Stimulated activated CD8-positive, alpha-beta memory T cell treated with anti-CD3 and anti-CD28 coated beads, Interleukin-12 subunit alpha, Interleukin-12 subunit beta, amount 100 ng/mL, for 4 hours (primary cell): ENCODE measurements at places on chromosomes 1 and 21.

DNA sequence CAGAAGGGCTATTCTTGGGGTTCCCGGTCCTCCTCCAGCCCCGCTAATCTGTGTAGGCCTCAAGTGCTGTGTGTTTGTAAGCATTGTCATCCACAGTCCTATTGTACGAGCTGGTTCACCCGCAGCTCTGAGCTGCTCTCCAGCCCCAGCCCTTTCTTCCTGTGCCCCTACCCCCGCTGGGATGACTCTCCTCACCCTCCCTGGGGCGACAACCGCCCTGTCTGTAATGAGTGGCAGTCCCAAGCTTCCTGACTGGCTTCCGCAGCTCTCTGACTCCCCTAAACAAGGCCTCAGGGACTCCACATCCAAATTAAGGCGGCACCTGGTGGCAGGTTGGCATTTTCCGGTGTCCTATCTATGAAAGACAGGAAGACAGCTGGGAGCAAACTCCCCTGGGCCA, 45.8 kb downstream of the TFF3 start:
- no peak for DNase-seq

- DNase-seq: no peak
Observed at GRCh38 chr21:37700641-37701202, 215.5 kb downstream of the KCNJ6 start.

- no peak for DNase-seq
Observed at GRCh38 chr1:19423130-19423529, 62.2 kb downstream of the CAPZB start.

DNA sequence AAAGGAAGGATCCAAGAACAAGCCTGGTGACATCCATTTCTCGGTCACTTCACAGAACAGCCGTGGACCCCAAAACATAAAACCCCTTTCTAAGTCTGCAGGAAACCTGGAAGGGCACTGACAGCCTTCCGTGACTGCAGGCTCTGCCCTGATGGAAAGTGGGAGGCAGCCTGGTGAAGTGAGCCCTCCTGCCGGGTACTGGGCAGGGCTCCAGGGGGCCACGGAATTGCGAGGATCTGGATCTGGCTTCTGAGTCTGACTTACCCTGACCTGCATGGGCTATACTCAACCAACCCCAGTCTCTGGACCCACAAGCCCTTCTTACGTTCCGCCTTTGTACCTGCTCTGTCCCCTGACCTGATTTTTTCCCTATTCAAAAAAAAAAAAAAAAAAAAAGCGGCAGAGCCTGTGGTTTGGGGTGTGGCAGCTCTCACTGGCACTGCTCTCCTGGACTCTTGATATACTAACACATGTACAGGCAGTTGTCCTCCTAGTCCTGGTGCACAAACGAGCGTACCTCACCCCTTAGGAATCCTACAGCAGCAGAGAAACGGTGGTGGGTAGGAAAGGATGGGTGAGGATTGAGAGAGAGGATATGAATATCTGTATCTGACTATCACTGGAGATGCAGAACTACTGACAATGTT, 82.9 kb downstream of the BEND5 start:
- no peak for DNase-seq

DNA sequence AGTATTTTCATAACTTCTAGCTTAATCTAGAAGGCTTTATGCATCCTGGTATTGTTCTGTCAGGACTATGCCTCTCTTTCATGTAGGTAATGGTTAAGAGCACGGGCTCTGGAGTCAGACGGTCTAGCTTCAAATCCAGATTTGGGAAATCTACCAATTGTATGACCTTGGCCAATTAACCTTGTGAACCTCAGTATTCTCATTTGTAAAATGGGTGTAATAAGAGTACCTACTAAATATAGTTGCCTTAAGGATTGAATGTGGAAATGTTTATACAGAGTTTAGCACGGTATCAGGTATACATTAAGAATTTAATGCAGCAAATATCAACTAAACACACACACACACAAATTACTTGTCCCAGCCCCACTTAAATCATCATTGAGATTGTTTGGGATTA, 97.3 kb upstream of the RAB3GAP2 start:
- DNase-seq: no peak

GRCh38 chr1:226754793-226755533, 15.9 kb upstream of the ITPKB start:
- no peak for DNase-seq

DNA sequence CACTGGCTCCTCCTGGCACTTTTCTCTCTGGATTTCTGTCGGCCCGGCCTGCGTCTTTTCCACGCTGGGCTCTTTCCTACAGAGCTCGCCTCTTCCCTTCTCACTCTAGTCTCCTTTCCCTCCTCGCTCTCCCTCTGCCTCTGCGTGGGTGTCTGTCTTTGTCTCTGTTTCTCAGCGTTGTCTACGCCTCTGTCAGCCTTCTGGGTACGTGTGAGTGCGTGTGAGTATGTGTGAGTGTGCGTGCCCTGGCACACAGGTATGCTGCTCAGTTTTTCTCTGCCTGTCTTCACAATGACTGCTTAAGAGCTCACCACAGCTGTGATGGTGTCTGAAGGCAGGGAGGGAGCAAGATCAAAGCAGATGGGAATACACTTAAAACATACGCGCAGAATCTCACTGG, 77.7 kb downstream of the KIRREL1 start:
- no peak for DNase-seq

DNA sequence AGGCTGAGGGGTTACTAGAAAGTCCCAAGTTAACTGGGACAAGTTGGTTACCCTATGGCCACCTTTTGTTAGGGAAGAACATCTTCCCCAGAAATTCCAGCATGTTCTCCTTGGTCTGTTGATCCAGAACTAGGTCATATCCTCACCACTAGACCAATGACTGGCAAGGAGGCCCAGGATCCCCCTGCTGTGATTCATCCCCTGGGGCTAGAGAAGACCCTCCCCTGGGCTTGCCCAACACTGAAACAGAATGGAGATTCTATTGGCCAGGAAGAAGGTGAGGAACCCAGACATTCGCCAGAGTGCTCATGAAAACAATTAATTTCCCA, 90.1 kb upstream of the SIM2 start:
- no peak for DNase-seq

- no peak for DNase-seq
Observed at GRCh38 chr1:81699234-81699633, 101.5 kb upstream of the ADGRL2 start.

GRCh38 chr1:77218477-77219165, 609 bp downstream of the PIGK start:
- DNase-seq: no peak

- DNase-seq: peak; percentile 6
Observed at GRCh38 chr1:199218065-199218464, 579.2 kb downstream of the PTPRC start.

DNA sequence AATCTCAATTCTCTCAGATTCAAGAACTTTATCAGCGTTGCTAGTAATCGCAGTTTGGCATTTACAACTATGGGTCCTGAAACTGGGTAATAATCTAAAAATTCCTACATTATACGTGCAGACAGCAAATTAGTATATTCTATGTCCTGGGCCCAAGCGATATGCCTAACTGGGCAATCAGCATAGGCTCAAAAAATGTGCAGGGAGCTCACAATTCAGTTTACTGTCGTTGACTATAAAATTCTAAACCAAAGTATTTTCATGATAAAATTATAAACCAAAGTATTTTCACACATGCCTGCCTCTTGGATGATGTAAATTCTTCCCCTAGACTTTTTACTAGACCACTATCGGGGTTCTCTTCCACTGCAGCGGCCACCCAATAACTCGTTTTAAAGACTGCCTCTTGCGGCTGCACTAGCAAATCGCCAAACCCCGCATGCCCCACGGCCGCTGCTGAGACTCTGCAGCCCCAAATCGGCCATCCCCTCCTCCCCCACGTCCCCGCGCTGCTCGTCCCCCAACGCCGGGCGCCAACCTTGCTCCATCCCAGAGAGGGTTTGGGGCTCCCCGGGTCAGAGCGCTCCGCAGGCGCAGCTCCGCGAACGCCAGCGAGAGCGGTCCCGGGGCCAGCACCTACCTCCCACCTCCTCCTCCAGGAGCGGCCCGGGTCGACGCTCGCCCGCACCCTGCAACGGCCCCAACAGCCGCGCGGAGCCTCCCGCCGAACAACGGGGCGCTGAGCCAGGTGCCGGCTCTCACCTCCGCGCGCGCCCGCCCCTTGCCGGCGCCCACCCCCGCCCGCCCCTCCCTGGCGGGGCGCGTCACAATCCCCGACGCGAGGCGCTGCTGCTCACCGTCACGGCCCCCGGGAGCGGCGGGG, 506 bp downstream of the SSX2IP start:
- no peak for DNase-seq

- no peak for DNase-seq
Observed at GRCh38 chr1:10667861-10668761, 128.3 kb downstream of the CASZ1 start.

- DNase-seq: no peak
Observed at GRCh38 chr1:39908534-39908933, 6.8 kb upstream of the MYCL start.

DNA sequence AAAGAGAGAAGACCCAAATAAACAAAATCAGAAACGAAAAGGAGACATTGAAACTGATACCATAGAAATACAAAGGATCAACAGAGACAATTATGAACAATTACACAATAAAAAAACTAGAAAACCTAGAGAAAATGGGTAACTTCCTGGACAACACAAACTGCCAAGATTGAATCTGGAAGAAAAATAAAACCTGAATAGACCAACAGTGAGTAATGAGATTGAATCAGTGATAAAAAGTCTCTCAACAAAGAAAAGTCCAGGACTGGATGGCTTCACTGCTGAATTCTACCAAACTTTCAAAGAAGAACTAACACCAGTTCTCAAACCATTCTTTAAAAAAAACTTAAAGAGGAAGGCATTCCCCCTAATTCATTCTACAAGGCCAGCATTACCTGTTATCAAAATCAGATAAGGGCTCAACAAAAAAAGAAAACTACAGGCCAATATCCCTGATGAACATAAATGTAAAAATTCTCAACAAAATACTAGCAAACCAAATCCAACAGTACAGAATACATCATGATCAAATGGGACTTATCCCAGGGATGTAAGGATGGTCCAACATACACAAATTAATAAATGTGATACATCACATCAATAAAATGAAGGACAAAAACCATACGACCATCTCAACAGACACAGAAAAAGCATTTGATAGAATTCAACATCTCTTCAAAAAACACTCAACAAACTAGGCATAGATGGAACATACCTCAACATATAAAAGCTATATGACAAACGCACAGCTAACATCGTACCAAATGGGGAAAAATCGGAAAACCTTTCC, 119.9 kb downstream of the ACBD6 start:
- DNase-seq: no peak

- no peak for DNase-seq
Observed at GRCh38 chr1:234960722-234961455, 167.7 kb downstream of the TOMM20 start.

GRCh38 chr21:42430521-42430920, 26.8 kb downstream of the UBASH3A start:
- no peak for DNase-seq

DNA sequence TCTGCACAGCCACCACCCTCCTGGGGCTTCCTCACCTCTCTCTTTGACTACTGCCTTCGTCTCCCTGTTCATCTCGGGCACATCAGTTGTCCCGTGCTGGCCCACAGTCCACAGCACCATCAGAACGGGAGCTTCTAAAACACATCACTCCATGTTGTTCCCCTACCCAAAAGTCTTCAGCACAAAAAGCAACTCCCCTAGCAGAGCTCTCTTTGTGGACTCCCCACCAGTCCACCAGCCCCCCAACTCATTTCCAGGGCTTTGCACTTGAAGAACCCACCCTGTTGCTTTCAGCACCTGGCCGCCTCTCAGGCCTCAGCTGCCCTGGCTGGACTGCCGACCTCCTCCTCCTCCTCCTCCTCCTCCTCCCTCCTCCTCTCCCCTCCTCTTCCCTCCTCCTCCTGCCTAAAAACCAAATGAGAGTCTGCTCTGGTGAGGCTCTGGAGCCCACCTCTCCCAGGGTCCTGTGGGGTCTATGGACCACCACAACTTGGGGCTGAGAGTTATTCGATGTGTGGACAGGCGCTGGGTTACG, 251.2 kb upstream of the VAMP3 start:
- DNase-seq: no peak

DNA sequence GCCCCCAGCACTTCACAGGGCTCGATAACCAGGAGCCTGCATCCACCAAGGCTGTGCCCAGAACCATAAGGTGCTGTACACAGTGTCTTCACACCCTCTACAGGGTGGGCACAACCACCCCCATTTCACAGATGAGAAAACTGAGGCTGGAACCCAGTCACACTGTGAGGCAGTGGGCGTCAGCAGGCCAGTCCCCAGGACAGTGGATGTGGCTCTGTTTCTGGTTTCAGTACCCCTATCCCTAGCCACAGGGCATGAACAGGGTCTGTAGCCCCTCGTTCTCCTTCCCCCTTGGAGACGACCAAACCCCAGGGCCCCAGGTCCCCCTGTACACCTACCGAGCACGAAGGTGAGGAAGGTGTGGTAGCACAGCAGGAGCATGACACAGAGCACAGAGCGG, 27.6 kb downstream of the TTC39A start:
- no peak for DNase-seq

GRCh38 chr1:37035014-37035691, 838 bp upstream of the GRIK3 start:
- DNase-seq: no peak

GRCh38 chr1:172269084-172269483, 151.4 kb upstream of the C1orf105 start:
- DNase-seq: no peak

GRCh38 chr1:174777262-174777661, 222.5 kb upstream of the CACYBP start:
- DNase-seq: no peak

- DNase-seq: no peak
Observed at GRCh38 chr1:172255223-172255560, 165.3 kb upstream of the C1orf105 start.

DNA sequence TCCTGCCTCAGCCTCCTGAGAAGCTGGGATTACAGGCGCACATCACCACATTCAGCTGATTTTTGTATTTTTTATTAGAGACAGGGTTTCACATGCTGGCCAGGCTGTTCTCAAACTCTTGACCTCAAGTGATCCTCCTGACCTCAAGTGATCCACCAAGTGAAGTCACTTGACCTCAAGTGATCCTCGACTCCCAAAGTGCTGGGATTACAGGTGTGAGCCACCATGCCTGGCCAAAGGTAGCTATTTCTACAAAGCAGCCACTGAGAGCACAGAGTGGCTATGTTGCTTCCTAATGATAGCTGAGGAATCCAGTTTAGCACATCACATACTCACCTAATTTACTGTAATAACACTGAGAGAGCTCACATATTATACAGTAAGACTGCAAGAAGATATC, 44.8 kb upstream of the CPLANE2 start:
- no peak for DNase-seq

DNA sequence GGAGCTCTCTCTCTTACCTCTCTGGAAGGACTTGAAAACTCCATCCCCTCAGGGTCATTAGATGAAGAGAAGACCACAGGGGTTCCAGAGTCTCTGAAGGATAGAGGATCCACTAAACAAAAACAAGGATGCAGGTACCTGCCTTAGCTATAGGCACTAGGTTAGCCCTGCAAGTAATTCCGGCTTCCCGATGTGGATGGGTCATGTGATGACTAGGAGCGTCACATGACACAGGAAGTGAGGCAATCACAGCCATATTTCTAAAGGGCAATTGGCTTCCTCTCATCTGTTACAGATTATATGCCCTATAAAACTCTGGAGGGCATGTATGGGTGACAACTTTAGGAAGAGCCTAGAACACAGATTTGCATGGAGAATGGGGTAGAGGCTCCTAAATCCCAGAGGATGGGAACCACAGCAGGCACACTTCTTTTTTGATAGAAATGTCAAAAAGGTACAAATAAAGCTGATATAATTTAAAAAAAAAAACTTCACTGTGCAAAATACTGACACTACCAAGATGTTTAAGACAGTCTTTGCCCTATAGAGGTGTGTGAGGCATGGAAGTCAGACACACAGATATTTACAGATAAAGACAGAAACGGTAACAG, 14.1 kb downstream of the ENTREP3 start:
- DNase-seq: peak; percentile 36
